Activated naive CD8-positive, alpha-beta T cell treated with anti-CD3 and anti-CD28 coated beads, Interleukin-2, amount 10 ng/mL, durations not matched to agents 7 days and 5 days (primary cell): ENCODE measurements at places on chromosomes 7 and 10.

- no peak overlapping the region for H3K4me3 ChIP-seq
- H3K36me3 ChIP-seq: no peaks in the 10 kb centered on the region
- no peak for DNase-seq
Measured at GRCh38 chr7:48031111-48031510, 2.2 kb upstream of the SUN3 start.

DNA sequence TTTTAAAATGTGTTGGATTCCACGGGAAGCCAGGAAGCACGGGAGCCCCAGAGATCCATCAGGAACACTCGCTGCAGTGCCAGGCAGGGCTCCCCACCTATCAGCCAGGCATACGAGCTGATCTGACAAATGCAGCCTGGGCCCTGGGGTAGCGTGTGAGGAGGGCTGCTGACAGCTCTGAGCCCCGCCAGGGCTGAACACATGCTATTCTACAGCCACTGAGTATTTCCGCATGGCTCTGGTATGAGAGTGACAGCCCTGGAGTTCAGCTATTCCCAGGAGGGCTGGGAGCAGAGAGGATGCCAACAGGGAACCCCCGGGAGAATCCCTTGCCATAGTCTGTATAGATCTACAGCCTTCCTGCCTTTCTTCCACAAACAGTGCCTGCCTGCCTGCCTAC is 237.3 kb upstream of the ZMIZ1 start:
- no peak for DNase-seq
- H3K36me3 ChIP-seq: no peaks in the 10 kb centered on the region
- no peaks in the 10 kb centered on the region for H3K4me1 ChIP-seq
- H3K27me3 ChIP-seq: peaks cover 20% of the 10 kb centered on the region
- H3K4me3 ChIP-seq: no peak overlapping the region

DNA sequence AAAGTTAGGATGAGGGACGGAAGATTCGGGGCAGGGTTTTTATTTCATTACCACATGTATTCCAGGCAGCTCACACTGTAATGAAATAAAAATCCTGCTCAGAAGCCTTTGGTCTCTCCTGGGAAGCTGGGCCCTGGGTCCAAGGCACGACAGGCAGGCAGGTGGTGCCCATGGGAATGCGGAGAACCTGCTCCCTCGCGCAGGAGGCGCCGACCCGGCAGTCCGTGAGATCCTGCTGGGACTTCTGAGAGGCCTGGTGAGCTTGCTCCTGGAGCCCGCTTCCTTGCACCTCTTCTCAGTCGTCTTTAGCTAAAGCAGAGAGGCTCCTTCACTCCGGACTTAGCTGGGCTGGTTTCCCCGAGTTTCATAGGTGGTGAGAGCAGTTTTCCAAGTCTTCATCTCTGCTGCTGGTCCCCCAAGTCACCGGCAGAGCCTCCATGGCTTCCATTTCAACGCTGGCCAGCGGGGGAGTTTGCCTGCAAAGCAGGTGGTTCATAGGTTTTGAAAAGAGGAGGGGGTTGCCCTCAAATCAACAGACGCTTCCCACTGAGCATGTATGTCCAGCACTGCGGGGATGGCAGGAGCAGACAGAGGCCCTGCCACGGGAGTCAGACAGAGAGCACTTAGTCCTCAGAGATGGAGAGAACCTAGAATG is 24.5 kb downstream of the IL15RA start:
- no peaks in the 10 kb centered on the region for H3K27me3 ChIP-seq
- no peak for DNase-seq
- peaks cover 6% of the 10 kb centered on the region for H3K36me3 ChIP-seq
- no peaks in the 10 kb centered on the region for H3K4me1 ChIP-seq
- H3K27ac ChIP-seq: no peak overlapping the region

DNA sequence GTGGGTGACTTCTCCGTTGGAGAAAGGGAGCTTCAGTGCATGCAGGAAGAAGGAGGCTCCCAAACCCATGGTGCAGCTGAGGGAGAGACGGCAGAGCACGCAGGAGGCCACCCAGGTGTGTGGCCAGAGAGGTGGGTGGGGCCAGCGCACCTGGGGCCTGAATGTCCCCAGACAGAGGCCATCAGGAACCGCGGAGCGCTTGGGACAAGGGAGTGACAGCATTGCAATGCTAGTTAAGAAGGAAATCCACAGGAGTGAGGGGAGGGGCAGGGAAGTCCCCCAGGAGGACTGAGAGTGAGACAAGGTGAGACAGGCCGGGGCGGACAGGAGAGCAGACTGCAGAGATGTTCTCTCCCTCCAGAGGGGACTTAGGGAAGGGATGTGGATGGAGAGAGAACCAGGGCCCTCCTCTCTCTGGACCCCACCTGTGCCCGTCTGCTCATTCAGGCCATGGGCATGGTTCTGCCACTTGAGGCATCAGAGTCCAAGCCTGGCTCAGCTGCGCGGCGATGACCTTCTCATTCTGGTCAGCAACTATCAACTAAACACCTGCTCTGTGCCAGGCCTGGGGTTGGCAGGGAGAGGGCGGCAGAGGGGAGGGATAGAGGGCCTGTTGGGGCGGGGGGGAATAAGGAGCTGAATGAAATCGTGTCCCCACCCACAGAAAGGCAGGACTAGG is 69.4 kb upstream of the COL13A1 start:
- H3K4me3 ChIP-seq: no peak overlapping the region
- peaks cover 6% of the 10 kb centered on the region for H3K27me3 ChIP-seq
- no peak for DNase-seq
- peaks cover 37% of the 10 kb centered on the region for H3K4me1 ChIP-seq
- no peaks in the 10 kb centered on the region for H3K36me3 ChIP-seq

DNA sequence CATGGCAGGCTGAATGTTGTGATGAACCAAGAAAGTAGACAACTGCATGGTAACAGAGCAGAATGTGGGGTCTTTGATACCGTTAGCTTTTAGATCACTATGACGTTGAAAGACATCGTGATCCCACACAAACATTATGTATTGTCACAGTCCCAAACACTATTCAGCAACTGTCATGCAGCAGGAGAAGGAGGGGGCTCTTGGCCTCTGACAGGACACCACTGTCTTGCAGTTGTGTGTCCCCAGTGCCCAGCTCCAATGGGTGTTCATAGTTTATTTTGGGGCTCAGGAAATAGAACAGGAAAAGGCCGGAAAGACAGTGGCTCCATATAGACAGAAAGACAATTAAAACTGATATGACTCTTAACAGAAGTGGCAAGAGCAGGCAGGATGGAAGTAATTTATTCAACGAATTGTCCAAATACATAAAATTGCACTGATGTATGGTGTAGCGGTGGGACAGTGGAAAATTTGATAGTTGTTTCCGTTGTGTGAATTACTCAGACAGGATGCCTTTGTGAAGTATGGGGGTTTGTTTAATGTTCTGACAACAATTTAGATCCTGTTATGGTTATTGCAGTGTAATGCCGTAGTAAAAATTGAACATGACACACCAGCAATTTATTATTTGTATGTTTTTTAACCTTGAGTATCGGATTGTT is 292.0 kb downstream of the LRMDA start:
- H3K27ac ChIP-seq: no peak overlapping the region
- H3K27me3 ChIP-seq: peaks cover 2% of the 10 kb centered on the region
- DNase-seq: no peak
- no peak overlapping the region for H3K4me3 ChIP-seq
- no peaks in the 10 kb centered on the region for H3K4me1 ChIP-seq

DNA sequence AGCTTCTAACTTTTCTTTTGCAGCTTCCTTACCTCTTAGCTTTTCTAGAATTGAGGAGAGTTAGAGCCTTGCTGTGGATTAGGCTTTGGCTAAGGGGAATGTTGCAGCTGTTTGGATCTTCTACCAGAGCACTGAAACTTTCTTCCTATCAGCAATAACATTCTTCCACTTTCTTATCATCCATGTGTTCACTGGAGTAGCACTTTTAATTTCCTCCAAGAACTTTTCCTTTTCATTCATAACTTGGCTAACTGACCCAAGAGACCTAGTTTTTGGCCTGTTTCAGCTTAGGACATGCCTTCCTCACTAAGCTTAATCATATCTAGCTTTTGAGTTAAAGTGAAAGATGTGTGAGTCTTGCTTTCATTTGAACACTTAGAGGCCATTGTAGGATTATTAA is 19.6 kb downstream of the MINPP1 start:
- no peak overlapping the region for H3K4me3 ChIP-seq
- DNase-seq: no peak
- peaks cover 55% of the 10 kb centered on the region for H3K36me3 ChIP-seq
- no peaks in the 10 kb centered on the region for H3K27me3 ChIP-seq
- H3K27ac ChIP-seq: no peak overlapping the region

DNA sequence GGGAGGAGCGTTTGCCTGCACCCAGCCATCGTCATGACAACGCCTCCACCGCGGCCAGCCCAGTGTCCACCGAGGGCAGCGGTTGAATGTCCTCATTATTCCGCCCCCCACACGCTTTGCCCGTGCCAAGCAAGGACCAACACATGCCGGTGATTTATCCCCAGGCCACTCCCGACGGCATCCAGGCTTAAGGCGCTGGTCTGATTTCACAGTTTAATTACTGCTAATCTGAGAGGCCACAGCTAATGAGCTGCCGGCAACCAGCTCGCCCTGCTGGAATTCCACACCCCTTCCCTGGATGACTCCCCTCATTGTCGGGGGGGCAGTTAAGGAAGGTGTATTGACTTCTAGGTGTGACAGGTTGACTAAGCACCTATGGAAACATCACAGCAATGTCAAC is 432.3 kb downstream of the DNAJB6 start:
- peaks cover 6% of the 10 kb centered on the region for H3K36me3 ChIP-seq
- DNase-seq: no peak
- H3K27ac ChIP-seq: no peak overlapping the region
- no peaks in the 10 kb centered on the region for H3K27me3 ChIP-seq

GRCh38 chr10:29119374-29119773 is 169.5 kb upstream of the LYZL1 start:
- H3K27ac ChIP-seq: no peak overlapping the region
- no peaks in the 10 kb centered on the region for H3K36me3 ChIP-seq
- H3K4me3 ChIP-seq: no peak overlapping the region
- no peak for DNase-seq
